Placental epithelial cell (primary cell): ENCODE measurements at places on chromosomes 1 and 21. TPM values are rescaled to one million over a fixed set of nuclear protein-coding genes. Genes with fewer than 3 reads are reported as not detected.

ROR1 gene
- 45.5 and 97.8 TPM in 2 replicates for total RNA-seq

TMEM35B gene
- 13.0 and 15.9 TPM in 2 replicates for total RNA-seq

PGBD5 gene
- total RNA-seq, result 0.11 and 0.79 TPM in 2 replicates

OLFML2B gene
- total RNA-seq, result 0.11 and 0.39 TPM in 2 replicates

WDR64 gene
- 1.2 and 1.3 TPM in 2 replicates for total RNA-seq

PLD5 gene
- 5.1 and 6.5 TPM in 2 replicates for total RNA-seq

GRIK3 gene
- total RNA-seq, result not detected in 2 replicates

F13B gene
- not detected in 2 replicates for total RNA-seq

PRDM16 gene
- total RNA-seq, result not detected in 2 replicates

KCNJ6 gene
- under 0.01 and 0.43 TPM in 2 replicates for total RNA-seq

CR1L gene
- not detected in 2 replicates for total RNA-seq

GPR25 gene
- not detected in 2 replicates for total RNA-seq

PADI3 gene
- total RNA-seq, result 0.11 TPM in 1 of 2 replicates, not detected in the other

GBP6 gene
- 0.11 TPM in 1 of 2 replicates, not detected in the other for total RNA-seq

IFT25 gene
- total RNA-seq, result 28.3 and 38.5 TPM in 2 replicates
